Activated CD4-positive, alpha-beta T cell treated with anti-CD3 and anti-CD28 coated beads, Interleukin-2, Interleukin-4, amounts not matched to agents 100 ng/mL and 50 ng/mL, durations not matched to agents 16 hours and 8 hours (primary cell): ENCODE measurements at places on chromosomes 4 and X.

GRCh38 chr4:17687237-17687857, 72.9 kb downstream of the MED28 start:
- DNase-seq: no peak

- DNase-seq: no peak
Observed at GRCh38 chr4:102867278-102868152, 1.3 kb upstream of the CISD2 start.

DNA sequence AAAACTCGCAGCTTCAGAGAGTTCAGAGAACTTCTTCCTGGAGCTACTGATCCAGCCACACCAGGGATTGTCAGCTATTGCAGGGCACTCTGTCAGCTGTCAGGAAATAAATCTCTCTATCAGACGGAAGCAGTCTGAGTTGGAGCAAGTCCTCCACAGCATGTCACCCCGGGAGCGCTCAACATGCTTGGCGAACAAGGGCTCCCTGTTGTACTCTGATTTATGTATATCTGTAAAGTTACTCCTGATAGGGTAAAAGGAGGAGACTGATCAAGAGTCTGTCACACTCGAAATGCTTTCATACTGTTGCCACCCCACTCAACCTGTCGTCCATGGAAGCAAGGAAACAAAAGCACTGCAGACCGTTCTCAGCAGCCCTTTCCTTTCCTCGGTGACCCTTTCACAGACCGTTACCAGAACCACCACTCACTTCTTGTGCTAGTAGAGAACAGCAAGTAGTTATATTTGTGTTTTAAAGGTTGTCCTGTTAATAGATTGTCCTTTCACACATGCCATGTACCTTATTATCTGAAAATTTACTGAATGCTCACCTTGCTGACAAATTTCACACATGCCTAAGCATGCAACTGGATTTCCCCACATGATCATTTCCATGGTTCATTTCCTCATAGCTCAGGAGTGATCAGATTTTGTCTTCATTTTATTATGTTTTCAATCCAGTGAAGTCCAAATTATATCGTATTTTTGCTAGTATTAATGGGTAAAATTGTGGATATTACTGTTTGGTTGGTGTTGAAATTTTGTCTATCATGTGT, 2108.9 kb upstream of the TENM3 start:
- DNase-seq: no peak

DNA sequence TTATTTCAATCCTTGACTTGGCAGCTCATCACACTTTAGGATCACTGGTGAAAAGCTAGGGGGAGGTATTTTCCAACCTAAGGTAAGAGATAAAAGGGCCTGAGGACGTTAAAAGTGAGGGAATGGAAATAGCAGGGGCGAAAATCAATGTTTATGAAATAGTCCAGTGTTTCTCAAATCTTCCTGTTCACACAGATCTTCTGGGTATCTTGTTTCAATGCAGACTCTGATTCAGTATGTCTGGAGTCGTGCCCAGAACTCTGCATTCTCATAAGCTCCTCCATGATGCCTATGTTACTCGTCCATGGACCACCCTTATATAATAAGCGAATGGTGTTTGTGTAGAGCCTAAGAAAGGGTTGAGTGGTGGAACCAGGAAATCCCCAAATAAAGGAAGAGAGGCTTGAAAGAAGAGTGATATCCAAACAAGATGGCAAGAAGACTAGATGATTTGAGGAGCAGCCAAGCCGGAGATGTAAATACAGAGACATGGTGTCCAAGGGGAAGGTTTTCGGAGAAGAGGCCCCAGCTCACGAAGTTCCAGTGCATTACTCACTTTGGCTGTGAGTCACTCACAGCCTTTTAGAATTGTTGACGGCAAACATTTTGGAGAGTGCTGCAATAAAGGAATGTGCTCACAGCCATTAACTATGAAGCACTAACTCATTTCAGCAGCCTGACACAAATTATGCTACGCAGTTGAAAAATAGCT, 215.6 kb upstream of the PPARGC1A start:
- no peak for DNase-seq

GRCh38 chr4:4502694-4503311, 39.0 kb downstream of the STX18 start:
- DNase-seq: peak; percentile 37
